NCI-H1694 treated with DMSO at 0.1 percent for 48 hours (cell line): ENCODE measurements at places on chromosomes 7 and 10.

- peak; percentile 100 for DNase-seq
Measured at GRCh38 chr7:5472432-5473315, 49.0 kb upstream of the TNRC18 start.

- no peak for DNase-seq
Measured at GRCh38 chr10:77036276-77036675, 601.3 kb downstream of the KCNMA1 start.

DNA sequence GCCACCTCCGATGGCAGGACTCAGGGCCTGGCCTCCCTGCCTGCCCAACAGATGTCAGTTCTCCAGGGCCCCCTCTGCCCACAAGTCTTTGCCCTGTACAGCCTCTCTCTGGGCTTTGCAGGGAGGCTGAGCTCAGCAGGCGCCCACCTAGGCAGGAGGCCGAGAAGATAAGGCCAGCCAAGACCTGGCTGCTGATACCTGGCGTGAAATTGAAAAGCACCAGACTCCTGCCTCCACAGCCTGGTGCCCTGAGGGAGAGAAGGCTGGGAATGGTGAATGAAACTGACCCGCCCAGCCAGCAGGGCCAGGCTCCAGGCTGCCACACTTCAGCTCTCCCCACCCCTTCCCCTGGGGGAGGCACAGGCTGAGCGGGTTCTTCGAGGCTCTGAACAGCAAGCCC, 145.8 kb downstream of the CDH23 start:
- no peak for DNase-seq

DNA sequence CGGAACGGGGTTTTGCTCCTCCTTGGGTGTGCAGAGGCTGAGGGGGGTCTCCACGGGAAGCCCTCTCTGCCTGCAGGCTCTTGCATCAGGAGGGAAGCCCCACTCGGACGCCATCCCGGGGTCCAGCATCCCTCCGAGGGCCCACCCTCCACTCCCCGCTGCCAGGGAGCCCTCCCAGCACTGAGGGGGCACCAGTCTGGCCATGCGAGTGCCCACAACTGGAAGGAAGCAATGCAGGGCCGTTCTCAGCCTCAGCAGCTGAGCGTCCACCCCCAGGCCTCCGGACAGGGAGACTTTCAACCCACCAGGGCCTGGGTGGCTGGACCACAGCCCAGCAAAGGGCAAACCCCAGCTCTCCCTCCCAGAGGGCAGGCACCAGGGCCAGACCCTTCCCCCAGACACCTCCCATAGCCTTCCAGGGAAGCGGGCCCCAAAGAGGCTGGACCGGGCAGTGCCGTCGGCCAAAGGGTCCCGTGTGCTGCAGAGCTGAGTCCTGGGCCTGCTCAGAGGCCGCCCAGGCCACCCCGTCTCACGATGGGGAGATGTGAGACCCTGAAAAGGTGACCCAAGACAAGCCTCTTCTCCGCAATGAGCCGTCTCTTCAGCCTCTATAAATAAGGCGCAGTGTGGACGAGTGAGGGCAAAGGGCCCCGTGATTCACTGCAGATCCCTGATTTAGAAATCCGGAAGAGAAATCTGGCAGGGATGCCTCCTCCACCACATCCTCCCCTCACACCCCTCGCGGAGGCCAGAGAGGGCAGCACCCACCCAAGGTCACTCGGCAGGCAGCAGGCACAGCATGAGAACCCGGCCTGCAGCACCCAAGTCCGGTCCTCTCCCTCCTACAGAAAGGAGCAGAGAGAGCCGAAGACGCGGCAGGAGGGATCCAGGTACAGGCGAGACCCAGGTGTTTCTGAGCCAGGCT, 81.9 kb upstream of the DNAAF5 start:
- DNase-seq = no peak

- no peak for DNase-seq
Measured at GRCh38 chr7:24042028-24042427, 242.0 kb upstream of the NPY start.

DNA sequence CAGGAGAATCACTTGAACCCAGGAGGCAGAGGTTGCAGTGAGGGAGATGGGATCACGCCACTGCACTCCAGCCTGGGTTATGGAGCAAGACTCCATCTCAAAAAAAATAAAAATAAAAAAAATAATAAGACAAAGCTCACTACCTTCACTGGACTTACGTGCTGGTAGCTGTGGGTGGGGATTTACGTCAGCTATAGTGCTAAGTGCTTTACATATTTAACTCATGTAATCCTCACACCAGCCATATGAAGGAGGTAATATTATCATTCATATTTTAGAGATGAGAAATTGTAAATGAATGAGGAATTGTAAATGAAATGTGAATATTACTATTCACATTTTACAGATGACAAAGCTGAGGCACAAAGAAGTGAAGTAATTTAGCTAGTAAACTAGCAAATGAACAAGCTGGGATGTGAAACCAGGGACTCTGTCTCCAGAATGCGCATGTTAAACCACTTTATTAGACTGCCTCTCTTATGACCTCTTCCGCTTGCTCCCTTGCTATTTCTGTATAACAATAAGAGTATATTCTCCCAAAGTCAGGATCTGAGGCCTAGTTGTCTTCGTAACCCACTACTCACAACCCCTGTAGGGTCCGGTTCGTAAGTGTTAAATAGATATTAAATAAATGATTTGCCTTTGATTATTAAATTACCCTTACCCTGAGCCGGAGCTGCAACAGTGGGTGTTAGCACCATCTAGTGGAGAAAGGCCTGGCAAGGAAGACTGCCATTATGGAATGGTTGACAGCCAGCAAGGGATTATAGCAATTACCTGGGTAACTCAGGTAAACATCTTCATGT, 70.2 kb downstream of the HTR7 start:
- DNase-seq = peak; percentile 4

DNA sequence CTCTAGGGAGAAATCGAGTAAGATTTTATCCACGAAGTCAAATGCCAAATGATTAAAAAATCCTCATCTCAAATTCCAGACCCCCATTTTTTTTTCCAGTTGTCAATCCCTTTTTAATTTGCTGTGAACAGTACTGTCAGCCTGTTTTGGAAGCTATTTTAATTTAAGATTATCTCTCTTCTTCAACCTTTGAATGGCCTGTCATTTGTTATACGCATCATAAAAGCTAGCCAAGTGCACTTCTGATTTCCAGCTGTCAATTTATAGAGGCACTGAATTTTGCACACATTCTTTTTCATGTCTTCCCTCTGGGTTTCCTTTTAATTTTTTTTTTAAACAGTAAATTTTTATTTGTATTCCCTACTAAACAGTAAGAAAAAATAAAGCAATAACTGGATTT, 336.4 kb upstream of the HGF start:
- no peak for DNase-seq

- DNase-seq = no peak
Measured at GRCh38 chr10:133237588-133238465, at the start of gene VENTX. Gene VENTX, plus strand, starts transcription at chr10:133237855. Its CDS starts 60 bp downstream, at chr10:133237915.

DNA sequence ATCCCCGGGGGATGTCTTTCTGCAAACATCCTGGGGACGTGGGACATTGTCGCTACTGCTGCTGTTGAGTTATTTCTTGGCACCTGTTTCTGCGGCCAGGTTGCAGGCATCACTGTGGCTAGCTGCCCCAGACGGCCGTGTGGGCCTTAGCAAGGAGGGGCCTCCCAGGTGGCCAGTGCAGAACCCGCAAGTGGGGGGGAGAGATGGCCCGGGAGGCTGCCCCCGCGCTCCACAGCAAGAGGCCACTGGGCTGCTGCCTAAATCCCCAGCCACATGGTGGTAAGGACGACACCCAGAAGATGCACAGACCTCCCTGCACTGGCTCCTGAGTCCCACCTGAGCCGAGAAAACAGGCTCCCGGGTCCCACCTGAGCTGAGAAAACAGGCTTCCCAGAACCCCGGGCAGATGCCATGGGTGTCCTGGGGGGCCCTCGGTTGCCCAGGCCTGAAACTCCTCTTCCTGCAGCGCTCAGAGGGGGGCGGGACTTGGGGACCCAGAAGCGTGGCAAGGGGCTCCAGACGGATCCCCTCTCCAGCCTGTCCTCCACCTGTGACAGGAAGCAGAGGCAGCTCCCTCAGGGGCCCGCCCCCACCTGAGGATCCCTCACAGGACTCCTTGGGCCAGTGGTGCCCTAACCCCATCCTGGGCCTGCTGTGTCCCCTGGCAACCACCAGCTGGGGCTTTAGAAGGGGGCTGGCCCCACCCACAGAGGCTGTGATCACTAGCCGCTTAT, 952 bp upstream of the MAFK start:
- no peak for DNase-seq

GRCh38 chr7:95397381-95397780, 1.2 kb upstream of the PON3 start:
- no peak for DNase-seq

GRCh38 chr7:66460921-66461361, 167.7 kb upstream of the KCTD7 start:
- DNase-seq = no peak

- no peak for DNase-seq
Measured at GRCh38 chr7:49635800-49636199, 137.6 kb upstream of the VWC2 start.

DNA sequence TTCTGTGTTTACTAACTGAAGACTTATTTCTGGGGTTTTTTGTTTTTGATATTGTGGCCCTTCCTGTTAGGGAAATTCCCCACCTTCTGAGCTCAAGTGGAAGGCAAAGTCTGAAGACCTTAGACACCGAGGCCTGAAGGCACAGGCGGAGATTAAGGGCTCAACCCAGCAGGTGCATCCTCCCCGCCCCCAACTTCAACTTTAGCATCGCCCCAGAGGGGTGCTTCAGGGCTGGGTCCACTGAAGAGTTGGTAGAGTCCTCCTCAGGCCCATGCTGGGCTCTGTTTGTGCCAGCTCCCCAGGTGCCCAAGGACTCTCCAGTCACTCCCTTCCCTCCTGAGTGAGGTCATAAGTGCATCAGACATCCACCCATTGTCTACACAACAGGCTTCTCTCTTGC, 9.4 kb upstream of the PPIA start:
- no peak for DNase-seq

DNA sequence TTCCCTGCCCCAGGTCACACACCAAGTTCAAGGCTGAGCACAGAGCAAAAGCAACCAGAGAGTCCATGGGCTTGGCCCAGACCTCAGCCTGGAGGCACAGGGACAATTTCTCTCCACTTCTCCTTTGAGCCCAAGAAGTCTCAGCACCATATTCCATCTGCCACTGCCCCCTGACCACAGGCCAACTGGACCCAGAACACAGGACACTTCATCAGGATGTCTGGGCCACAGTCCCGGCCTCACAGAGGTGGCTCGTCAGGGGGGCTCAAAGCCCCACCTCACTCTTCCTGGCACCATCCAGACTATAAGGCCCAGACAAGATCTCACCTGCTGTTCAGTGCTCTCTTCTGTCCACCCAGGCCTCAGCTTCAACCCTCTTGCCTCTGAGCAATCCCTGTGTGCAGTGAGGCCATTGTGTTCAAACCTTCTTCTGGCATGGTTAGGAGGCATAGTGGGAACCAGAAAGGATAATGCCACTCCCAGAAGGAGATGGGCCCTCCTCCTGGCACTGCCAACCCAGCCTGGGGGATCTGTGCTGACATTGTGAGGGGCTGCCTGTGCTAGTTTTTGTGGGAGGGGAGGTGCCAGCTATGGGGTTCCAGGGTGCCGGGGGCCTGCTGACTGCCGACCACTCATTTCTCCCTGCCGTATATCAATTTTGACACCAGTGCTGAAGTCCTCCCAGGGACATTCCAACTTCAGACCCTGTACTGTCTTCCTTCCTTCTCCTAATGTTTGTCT, 49.7 kb upstream of the ANTXRL start:
- DNase-seq = no peak

DNA sequence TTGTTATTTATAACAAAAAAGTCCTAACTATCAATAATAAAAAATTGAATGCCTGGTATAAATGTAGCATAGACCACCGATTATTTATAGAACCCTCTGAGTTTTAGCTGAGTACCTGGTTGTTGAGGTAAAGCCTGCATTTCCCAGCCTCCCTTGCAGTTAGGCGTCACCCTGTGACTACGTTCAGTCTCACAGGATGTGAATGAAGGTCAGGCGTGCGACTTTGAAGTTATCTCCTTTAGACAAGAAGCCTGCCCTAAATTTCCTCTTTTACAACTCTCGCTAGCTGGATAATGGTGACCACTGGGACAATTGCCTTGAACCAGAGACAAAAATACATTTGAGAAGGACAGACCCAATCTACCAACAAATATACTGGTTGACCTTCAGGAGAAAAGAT, 67.5 kb upstream of the TES start:
- no peak for DNase-seq

GRCh38 chr10:93852476-93853095, 41.2 kb upstream of the SLC35G1 start:
- no peak for DNase-seq

DNA sequence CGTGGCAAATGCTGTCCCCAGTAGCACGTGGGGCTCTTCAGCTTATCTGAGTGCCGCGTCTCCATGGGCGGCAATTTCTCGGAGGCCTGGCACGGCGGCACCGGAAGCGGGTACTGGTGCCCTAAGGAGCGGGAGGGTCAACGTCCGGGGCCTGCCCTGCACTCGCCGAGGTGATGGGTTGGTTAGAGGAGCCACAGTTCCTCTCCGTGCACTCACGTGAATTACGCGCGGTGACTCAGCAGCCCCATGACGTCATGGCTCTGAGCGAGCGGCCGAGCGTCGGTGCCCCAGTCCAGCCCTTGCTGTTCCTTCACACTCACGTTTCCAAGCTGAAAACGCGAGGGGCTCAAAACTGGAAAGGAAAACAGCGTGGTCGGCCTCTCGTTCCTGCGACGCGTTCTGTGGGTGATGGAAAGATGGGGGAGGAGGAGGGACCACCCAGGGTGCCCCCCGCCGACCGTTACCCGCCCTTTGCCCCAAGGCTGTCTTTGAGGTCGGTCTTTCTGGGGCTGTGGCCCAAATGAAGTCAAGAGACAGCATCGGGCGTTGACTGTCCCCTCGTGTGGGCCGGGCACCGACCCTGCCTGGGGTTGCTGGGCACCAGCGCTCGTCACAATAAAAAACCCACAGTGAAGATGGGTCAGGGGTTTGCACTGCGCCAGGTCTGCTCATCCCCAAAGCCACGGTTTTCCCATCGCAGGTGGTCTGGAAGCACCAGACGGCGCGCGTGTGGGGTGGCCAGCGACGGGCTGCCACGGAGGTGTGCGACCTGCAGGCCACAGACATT, 70.4 kb upstream of the CFAP46 start:
- DNase-seq = no peak

DNA sequence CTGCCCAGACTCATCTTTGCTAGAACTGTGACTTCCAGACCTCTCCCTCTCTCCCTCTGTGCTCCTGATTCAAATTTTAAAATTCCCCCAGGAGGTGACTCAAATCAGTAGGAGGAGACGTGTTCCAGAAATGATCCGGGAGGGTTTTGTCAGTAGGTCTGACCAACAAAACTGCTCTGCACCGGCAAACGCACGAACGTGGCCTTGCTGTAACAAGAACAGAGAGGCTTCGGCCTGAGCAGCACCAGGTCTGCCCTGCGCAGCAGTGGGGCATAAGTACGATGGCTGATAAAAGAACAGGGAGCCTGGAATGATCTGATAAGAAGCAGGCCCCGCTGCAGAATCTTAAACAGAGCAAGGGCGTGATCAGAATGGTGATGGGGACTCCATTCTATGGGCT, 152.7 kb upstream of the AUTS2 start:
- no peak for DNase-seq

DNA sequence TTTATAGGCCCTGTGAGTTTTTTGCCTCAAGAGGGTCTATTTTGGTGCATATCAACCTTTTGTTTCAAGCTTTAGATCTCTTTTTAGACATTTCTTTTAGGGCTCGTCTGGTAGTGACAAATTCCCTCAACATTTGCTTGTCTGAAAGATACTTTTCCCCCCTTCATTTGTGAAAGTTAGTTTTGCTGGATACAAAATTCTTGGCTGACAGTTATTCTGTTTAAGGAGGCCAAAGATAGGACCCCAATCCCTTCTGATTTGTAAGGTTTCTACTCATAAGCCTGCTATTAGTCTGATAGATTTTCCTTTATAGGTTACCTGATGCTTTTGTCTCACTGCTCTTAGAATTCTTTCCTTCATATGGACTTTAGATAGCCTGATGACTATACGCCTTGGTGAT, 36.1 kb upstream of the ARMC3 start:
- no peak for DNase-seq
